T-helper 22 cell (primary cell): ENCODE measurements at places on chromosomes 4 and X.

- no peak for DNase-seq
Measured at GRCh38 chrX:18422886-18423285, 2.5 kb upstream of the CDKL5 start.

DNA sequence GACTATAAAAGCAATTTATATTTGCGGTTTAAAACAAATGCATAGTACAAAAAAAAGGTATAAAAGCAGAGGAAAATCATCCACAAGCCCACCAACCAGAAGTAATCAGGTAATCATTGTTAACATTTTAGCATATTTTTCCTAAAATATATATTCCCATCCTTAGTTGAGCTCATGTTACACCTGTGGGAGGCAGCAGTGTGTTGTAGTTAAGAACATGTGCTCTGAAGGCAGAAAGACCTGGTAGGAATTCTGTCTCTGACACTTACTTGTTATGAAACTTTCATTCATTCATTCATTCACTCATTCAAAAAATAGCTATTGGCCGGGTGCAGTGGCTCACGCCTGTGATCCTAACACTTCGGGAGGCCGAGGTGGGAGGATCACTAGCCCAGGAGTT, 15.4 kb upstream of the CDKL5 start:
- no peak for DNase-seq

GRCh38 chr4:2421928-2422327, 3.2 kb downstream of the CFAP99 start:
- no peak for DNase-seq

- DNase-seq, result no peak
Measured at GRCh38 chrX:40729598-40730584, 5.5 kb downstream of the MED14 start.

GRCh38 chr4:86043755-86044592, 315.9 kb downstream of the MAPK10 start:
- no peak for DNase-seq

DNA sequence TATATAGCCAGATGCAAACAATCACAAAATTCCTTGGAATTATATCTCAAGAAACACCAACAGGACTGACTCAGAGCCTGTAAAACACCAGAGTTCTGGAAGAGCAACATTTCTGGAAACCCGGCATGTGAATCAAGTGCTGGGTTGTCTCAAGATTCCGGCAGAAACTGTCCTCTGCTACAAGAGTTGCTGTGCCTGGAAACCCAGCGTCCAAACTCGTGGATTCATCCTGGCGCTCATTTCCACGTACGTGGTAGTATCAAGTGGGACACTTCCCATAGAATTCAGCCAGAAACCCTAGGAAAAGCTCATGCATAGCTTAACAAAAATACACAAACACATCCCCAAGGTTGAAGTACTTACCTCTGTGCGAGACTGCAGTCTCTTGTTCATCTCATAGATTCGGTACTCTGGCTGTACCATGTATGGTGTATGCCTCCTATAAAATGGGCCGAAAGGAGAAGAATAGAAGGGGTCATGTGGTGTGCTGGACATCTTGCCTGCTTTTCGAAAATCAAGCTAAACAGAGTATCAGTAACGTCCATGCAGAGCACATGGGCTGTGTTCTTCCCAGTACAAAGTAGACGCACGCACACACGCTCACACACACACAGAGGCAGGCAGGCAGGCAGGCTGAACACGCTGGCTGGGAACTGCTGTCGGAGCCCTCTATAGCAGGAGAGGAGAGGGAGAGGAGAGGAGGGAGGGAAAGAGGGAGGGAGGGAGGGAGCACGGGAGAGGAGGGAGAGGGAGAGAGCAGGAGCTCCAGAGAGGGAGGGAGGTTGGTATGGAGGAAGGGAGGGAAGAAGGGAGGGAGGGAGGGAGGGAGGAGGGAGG, at the start of gene LDB2:
LDB2 (minus strand) TSS at position 655 of the 837 bp plus-strand sequence.
- no peak for DNase-seq

- no peak for DNase-seq
Measured at GRCh38 chrX:153639177-153640044, 7.6 kb upstream of the DUSP9 start.

DNA sequence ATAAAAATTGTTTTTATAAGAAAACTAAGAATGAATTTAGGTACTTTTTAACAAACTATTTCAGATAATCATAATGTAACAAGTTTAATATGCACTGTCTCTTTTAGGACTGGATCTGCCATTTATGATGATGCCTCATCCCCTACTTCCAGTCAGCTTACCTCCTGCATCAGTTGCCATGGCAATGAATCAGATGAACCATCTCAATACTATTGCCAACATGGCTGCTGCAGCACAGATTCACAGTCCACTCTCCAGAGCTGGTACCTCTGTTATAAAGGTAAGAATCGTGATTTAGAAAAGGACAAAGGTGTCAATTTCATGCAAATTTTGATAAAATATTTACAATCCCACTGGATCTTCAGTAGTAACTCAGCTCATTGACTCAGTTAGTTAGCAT, 566.2 kb downstream of the DACH2 start:
- no peak for DNase-seq

DNA sequence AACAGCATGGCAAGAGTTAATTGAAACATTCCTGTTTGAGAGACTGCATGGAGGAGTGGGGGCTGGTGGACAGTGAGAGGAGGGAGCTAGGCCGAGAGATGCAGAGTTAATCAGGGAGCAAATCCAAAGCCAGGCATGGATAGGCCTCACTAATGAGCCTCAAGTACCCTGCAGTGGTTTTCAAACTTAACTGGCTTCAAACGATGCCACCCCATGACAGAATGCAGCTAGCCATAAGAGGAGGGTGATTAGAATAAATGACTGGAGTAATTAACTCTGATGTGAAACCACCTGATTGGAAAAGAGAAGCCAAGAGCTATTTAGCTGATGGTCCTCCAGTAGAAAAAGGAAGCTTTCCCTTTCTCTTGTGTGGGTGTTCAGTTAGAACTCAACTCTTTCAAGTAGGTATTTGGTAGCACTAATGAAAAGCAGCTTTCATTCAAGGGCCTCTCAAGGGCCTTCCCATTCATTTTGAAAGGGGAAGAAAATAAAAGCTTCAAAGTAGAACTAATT, 215.4 kb upstream of the MAB21L2 start:
- no peak for DNase-seq

- no peak for DNase-seq
Measured at GRCh38 chr4:24965627-24966026, 52.8 kb upstream of the CCDC149 start.

DNA sequence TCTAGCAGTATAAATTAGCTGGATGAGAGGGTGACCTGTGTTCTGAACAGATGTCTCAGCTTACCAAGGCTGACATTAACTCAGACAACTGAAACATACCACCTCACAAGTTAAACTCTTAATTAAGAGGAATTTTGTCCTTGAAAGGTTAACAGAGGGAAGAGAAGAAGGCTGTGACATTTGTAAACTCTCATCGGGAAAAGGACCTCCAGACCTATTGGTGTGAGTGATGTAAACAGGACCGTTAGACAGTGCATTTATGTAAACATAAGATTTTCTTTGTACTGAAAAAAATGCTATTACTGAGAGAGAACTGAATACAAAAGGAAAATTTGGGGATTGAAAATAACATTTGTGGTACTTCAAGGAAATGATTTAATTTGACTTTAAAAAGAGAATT, 308.4 kb upstream of the DIAPH2 start:
- DNase-seq, result no peak

DNA sequence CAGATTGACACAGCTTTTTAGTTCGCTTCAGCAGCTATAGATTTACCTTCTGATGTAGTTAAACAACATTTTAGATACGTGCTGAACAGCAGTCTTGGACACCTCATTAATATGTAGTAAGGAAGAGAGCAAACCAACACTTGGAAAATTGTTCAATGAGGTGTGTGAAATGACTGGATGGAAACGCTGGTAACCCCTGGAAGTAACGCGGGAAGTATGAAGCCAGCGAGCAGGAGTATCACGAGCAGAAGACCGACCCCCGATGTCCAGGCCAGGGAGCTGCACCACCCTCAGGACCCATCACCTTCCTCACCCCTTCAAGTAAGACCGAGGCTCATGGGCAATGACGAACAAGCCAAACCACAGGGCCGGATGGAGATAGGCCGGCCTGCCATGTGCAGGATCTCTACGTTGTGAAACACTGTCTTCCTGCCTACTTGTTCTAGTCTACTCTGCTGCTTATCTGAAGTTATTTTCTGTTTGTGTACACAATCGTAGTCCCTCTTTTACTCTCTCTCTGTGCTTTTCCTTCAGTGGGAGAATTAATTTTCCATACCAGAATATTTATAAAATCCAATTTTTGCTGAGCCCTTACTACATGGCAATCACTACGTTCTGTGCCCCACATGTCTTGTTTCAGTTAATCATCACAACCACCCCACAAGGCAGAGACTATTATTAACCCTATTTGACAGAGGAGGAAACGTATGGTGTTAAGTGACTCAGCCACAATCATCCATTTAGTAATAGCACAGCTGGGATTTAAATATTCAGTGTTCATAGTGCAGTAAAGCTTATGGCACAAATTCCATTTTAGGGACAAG, 221.7 kb downstream of the APBB2 start:
- DNase-seq, result no peak

DNA sequence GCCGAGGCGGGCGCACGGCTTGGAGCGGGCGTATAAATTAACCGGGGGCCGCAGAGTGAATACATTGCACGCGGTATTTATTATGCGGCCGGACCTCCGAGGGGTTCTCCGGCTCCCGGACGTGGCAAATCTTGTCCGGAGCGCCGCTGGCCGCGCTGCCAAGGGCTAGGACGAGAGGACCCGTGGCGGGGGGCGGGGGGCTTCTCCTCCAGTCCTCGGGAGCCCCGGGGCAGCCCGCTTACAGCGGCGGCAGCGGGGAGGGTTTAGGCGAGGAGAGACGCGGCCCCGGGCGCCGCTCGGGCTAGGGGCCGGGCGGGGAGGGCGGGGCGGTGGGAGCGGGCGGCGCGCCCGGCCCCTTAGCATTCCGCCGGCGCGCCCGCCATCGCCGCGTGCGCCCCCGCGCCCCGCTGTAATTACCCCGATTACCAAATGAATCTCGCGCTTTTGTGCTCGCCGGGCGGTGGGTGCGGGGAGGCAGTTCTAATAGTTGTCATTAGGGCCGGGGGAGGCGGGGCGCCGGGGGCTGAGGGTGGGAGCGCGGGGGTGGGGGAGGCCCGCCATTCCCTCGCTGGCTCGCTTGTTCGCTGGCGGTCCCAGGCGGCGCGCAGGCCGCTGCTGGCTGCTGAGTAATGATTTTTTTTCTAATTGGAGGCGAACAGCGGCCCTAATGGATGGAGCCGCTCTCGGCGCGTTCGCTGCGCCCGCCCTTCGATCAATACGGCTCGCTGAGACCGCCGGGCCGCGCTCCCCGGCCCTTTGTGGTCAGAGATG, 276.6 kb downstream of the BCOR start:
- no peak for DNase-seq

DNA sequence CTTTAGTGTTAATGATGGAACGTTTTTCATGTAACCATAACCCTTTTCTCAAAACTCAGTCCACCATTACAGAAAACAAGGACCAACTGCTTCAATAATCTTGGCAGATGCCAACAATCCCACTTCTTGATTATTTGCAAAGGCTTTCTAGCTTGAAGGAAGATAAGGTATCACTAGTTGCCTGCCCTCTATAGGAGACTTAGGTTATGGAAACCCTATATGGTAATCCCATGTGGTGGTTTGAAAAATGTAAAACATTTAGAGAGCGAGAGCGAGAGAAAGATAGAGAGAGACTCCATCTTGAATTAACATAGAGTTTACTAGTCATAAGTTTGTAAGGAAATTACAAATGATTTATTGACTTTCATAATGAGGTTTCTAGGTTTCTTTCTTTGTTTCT, 1627.5 kb upstream of the TENM3 start:
- no peak for DNase-seq

DNA sequence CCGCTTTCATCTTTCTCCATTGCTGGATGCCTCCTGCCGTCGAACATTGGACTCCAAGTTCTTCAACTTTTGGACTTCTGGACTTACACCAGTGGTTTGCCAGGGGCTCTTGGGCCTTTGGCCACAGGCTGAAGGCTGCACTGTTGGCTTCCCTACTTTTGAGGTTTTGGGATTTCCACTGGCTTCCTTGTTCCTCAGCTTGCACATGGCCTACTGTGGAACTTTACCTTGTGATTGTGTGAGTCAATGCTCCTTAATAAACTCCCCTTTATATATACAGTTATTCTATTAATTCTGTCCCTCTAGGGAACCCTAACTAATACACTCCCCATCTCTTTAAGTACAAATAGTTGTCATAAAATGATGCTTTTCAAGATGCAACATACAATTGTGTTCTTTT, 595.3 kb downstream of the ARAP2 start:
- no peak for DNase-seq

- no peak for DNase-seq
Measured at GRCh38 chrX:25925946-25926345, 212.2 kb upstream of the MAGEB18 start.

GRCh38 chr4:8210010-8210409, 10.9 kb downstream of the SH3TC1 start:
- no peak for DNase-seq

GRCh38 chrX:97145934-97146333, 262.2 kb downstream of the RPA4 start:
- no peak for DNase-seq

GRCh38 chrX:23935106-23935505, 27.3 kb downstream of the CXorf58 start:
- DNase-seq, result no peak

DNA sequence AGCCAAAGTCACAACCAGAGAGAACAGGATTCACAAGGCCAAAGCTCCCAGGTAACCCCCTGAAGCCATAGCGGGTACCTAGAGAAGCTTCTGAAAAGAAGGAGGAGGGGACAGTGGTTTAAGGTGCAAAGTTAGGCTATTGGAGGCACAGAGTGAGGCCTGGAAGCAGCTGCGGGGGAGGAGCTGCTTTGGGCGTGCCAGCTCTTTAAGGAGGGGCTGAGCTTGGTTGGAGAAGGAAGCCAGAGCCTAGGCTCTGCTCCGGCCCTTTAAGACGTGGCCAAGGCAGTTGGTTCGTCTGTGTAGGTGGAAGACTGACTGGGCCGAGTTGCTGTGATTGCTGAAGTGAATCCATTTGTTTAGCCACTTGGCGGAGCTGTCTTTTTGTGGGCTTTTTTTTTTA, 1.5 kb downstream of the KLF8 start:
- no peak for DNase-seq

GRCh38 chr4:112277220-112277619, 8.5 kb downstream of the TIFA start:
- no peak for DNase-seq

DNA sequence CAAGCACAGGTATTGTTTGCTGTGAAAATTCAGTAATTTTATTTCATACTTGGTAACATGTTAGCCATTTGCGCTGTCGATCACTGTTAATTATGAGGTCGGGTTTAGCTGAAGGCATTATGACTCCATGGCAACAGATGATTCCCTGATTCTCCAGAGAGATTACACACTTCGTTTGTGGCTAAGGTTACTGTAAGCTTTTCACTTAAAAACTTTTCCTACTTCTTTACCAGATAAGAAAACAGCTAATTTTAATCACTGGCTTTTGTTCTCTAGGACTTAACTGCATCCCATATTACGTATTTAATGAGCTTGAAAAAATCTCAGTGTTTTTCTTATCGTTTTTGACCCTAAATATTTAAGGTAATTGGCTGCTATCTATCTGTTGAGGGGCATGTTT, 2.1 kb downstream of the GSTCD start:
- DNase-seq, result no peak
